ENCODE measurements at places on chromosomes 12 and 14.

- DNase-seq, result no peak
Observed at GRCh38 chr12:79020106-79020505, 155.5 kb downstream of the SYT1 start.

- DNase-seq, result no peak
Observed at GRCh38 chr12:11812586-11813437, 163.3 kb downstream of the ETV6 start.

- DNase-seq, result no peak
Observed at GRCh38 chr12:62248873-62249272, 11.3 kb upstream of the USP15 start.

- DNase-seq, result no peak
Observed at GRCh38 chr14:91311284-91311662, 66.8 kb upstream of the GPR68 start.

DNA sequence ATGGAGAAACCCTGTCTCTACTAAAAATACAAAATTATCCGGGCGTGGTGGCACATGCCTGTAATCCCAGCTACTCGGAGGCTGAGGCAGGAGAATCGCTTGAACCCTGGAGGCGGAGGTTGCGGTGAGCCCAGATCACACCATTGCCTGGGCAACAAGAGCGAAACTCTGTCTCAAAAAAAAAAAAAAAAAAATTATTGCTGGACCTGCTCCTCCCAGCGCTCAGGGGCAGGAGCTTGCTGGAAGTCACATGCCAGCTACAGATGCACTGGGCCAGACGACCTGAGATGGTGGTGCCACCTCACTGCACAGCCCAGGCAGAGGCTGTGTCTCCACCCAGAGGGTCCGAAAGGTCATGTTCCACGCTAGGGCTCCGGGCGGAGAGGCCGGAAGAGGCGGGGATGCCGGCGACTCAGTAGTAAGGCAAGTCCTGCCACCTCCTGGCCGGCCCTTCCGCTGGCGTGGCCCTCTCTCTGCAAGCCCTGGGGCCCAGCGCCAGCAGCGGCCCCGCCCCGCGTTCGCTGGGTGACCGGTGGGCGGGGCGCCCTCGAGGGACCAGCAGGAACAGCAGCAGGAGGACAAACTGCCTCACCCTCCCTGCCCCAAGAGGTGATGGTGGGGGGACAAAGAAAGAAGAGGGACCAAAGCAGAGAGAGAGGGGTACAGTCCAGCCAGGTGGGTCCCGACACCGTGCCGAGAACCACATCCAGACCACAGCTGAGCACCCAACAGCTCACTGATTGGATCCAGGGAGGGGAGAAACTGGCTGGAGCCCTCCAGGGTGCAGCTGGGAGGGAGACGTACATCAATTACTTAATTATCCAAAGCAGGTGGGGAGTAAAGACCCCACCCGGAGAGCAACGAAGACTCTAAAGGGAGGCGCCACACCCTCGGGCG, 3.6 kb upstream of the RHOF start:
- DNase-seq, result no peak

DNA sequence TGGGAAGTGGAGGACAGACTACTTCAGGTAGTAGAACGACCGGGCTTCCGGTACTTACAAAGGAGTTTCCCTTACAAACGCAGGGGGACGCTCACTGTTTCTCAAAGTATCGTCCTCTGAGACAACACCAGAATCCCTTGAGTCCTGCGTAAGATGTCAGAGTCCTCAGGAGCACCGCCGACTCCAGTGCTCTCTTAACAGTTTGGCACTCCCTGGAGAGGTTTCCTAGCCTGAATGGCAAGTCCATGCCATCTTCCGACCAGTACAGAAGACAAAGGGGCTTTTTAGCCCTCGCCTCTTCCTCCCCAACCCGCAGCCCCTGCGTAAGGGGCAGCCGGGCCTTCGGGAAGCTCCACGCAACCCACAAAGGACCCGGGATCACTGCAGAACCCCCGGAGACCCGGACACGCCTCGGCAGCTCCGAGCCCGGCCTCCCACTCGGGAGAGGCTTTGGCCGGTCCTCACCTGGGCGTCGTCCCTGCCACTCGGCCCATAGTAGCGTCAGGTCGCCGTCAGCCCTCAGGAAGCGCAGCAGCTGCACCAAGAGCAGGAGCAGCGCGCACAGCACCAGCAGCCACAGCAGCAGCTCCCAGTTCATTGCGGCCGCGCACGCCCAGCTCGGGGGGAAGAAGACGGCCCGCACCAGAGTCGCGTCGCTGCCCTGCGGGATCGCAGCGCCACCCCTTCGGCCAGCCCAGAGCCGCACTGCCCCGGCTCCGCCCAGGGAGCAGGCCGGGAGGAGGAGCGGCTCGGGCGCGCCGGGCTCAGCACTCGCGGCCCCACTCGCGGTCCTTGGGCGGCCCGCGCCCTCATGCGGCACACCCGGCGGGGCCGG, at the start of gene DHRS7:
Gene DHRS7, minus strand, starts transcription at position 687 of the 835 bp plus-strand sequence. Its CDS starts 89 bp downstream, at position 598.
- DNase-seq, result peak; percentile 26

- DNase-seq, result no peak
Observed at GRCh38 chr14:36028218-36028617, 148.3 kb downstream of the PTCSC3 start.

DNA sequence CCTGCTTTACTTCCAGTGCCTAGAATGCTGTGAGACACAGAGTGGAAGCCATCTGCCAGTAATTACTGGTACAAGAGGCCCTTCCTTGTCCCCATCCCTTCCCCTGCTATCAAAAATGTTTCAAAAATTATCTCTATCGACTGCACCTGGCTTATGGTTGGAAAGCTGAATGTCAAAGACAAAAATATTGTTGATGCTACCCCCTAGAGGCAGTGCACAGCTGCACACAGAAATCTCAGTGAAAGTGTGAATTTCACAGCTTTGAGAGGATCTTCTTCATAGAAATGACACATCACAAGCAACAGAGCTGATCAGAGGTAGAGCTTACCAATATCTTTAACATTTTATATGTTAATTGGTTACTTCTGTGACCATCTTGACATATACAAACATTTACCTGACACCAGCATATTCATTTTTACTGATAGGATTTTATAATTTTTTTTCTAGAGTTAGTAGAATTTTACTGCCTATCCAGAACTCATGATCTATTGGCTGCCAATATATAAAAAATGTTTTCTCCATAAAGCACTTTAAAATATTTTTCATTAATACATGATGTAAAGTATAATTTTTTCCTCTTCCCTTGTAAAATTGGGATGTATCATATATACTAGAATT, 138.0 kb downstream of the AACS start:
- no peak for DNase-seq

DNA sequence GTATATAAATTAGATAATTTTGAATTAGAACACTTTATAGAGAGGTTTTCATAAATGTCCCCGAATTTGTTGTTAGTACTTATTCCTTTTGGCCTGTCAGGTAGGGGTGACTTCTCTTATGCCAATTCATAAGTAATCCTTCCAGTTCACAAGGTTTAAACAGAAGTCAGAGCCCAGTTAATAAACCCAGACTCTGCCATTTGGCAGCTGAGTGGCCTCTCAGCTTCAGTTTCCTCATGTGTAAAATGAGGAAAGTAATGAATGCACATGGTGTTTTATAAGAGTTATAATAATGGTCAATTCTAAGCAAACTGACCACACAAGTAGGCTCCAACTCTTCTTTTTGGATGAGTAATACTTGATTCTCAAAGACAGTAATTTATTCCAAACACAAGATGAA, 10.3 kb downstream of the MTERF2 start:
- no peak for DNase-seq

- DNase-seq, result no peak
Observed at GRCh38 chr12:96495841-96496545, 6.6 kb downstream of the CFAP54 start.

GRCh38 chr14:24677956-24678355, 44.0 kb upstream of the GZMB start:
- no peak for DNase-seq

DNA sequence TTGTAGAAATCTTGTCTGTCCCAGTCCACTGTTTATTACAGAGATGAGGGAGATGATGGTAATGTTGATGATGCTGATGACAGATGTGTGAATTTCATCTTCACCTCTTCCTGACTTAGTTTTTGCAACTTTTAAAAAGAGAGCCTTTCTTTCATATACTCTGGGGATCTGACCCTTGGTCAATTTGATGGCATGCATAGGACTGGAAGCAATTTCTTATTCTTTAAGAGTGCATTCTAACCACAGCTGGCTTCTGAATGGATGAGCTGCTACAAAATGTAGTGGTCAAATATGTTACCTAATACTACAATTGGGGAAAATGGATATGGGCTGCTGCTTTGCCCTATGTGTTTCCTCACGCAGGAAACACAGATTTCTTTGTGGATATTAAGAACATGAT, 80.8 kb downstream of the MYRFL start:
- DNase-seq, result no peak

GRCh38 chr14:53151523-53152183, 1.5 kb downstream of the DDHD1 start:
- no peak for DNase-seq

GRCh38 chr12:109949089-109949488, 47.1 kb downstream of the GIT2 start:
- no peak for DNase-seq

- no peak for DNase-seq
Observed at GRCh38 chr14:105412771-105413543, 6.7 kb upstream of the MTA1 start.

DNA sequence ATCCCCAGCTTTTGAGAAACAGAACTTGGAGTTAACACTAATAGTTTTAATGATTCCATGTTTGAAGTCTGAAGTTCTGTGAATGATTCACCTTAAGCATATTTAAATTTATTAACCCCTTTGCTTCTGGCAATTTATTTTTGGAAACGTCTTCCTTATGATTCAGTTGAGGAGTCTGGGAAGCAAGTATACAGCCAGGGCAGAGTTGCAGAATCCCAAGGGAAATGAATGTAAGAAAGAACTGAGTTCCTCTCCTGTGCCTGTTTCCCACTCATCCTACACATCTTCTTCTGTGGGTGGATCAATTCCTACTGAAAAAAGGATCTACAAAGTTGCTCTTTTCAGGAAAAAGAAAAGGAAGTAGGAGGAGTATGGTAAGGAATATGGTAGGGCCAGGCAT, 108.2 kb upstream of the CCDC91 start:
- no peak for DNase-seq

GRCh38 chr14:99317231-99318090, 45.5 kb upstream of the BCL11B start:
- DNase-seq, result no peak

GRCh38 chr14:56168007-56168616, 49.9 kb downstream of the PELI2 start:
- DNase-seq, result no peak
